ENCODE measurements at places on chromosomes 2 and 18.

DNA sequence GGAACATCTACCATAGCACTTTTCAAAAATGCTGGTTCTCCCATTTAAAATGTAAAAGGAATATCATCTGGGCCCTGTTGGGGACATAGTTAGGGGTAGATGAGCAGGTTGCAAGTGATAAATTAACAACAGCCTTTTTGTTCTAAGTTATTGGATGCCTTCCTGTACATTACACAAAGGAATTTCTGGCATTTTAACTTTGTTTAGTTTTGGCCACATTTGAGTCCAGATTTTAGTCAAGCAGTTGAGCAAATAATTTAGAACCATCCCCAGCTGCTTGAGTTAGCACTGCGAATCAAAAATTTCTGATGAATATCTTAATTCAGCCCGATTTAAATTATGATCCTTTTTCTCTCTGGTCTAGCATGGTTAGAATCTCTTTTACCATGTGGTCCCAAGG is 124.4 kb downstream of the TTC27 start:
- DNase-seq, result peak; percentile 46

DNA sequence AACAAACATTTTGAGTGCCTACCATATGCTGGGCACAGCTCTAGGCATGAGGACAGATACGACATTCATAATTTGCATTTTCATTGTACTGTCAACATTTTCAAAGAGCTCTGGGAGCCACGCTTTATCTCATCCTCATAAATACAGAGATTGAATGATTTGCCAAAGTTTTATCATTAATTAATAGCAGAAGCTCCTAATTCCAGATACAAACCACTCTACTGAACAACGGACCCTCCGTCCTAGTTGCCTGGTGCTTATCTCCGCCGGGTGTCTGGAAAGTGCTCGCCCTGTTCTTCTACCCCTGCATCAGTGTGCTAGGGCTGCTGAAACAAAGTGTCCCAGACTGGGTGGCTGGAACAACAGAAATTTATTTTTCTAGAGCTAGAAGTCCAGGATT is 23.8 kb downstream of the SERTAD2 start:
- no peak for DNase-seq

DNA sequence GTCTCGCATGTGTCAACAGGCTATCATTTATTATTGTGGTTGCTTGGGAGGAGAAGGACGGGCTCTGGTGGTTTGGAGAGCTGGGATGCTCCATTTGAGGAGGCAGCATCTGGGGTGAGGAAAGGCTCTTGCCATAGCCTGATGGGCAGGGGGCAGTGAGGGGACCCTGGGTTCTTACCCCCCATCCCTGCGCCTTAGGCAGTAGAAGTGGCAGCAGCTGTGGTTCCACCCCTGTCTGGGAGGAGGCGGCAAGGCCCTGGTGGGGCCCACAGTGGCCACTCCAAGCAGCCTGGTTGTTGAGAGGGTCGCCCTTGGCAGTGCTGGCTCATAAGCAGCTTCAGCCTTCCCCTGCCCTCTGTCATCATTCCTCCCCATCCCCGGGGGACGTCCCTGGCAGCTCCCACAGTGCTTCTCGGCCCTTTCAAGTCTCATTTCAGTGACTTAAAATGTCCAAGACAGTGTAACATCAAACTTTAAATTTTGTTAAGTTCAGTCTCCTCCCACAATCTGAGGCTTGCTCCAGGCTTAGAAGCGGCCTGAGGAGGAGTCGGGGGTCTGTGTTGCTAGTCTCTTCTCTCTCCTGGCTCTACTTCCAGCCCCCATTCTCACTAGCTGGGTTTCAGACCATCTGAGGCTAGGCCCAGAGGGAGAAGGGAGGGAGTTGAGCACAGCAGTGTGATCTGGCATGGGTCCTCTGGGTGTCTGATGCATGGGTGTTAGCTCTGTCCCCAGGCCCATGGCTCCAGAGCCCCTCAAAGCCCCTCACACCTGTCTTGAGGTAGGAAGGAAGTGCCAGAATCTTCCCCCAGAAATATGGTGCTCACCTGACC is 34.9 kb upstream of the PTPN4 start:
- no peak for DNase-seq

GRCh38 chr2:238821391-238821790 is 26.5 kb upstream of the TWIST2 start:
- peak; percentile 56 for DNase-seq

DNA sequence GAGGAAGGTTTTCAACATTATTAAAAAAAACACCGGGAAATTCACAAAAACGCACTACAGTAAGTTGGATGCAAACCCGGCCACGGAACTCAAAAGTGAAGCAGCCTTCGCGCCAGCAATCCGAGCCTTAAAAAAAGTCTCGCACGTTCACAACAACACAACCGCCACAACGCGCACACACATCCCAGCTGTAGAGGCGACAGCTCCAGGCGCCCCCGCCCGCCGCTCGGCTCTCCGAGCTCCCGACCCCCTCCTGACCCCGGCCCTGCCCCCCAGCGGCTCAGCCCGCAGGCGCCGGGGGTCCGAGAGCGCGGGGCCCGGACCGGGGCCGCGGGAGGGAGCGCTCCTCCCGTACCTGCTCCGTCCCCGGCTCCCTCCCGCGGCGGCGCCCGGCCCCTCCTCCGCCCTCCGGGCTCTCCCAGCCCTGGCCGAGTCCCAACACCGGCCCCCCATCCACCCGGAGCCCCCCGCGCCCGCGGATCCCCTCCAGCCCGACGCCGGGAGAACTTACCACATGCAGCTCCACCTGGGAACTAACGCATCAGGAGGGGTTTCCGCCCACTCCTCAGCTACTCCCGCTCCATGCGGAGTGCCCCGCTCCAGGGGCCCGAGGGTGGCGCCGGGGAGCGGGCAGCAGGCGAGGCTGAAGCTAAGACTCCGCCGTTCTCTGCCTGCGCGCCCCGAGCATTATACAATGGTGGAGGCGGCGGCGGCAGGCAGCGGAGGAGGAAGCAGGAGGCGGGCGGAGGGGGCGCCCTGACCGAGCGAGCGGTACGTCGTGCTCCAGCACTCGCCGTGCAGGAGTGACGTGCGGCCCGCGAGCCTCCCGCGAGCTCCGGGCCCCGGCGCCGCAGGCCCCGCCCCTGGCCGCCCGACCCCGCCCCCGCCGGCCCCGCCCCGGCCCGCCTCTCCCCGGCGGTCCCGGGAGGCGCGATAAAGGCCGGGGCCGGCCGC is at the start of gene SERTAD2:
Gene SERTAD2, minus strand, starts transcription at position 805 of the 954 bp plus-strand sequence. CDS start 17,042 bp downstream, outside the sequence.
- peak; percentile 89 for DNase-seq
